ENCODE measurements at places on chromosomes 7 and 10.

GRCh38 chr7:77258593-77258992, 59.0 kb upstream of the FGL2 start:
- no peak for DNase-seq

DNA sequence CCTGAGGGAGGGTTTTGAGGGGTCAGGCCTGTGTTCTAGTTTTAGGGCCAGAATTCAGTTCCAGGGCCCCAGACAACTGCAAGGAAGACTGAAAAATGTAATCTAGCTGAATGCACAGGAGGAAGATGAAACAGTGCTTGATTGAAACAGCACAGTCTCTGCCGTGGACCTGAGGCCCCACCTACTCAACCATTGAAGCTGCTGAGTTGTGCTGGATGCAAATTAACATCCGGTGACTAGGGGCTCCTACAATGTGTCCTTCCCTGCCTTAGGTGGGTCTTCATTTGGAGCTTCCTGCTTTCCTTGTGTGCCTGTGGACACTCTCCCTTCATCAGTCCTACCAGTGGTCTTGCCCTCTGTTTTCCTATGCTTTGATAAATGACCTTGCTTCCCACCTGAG, 5.7 kb downstream of the GLRX3 start:
- no peak for DNase-seq

- DNase-seq, result no peak
These were observed 273.1 kb downstream of the XPNPEP1 start for GRCh38 chr10:109650228-109650627.

DNA sequence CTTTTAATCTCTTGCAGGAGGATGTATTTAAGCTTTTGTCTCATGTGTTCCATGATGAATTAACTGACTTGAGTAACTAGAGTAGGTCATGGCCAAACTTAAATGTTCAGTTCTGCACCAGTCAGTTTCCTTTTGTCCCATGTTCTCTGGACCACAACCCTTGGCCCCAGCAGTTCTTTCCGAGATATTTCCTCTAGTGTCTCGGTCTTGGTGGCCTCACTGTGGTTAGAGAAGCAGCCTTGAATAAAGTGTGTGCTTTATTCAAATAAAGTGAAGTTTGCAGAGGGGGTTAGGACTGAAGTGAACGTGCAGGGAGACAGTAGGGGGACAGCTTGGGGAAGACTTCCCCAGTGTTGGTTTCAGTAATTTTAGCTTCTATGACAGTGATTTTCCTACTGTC, 9.3 kb downstream of the ZNF212 start:
- DNase-seq, result no peak

DNA sequence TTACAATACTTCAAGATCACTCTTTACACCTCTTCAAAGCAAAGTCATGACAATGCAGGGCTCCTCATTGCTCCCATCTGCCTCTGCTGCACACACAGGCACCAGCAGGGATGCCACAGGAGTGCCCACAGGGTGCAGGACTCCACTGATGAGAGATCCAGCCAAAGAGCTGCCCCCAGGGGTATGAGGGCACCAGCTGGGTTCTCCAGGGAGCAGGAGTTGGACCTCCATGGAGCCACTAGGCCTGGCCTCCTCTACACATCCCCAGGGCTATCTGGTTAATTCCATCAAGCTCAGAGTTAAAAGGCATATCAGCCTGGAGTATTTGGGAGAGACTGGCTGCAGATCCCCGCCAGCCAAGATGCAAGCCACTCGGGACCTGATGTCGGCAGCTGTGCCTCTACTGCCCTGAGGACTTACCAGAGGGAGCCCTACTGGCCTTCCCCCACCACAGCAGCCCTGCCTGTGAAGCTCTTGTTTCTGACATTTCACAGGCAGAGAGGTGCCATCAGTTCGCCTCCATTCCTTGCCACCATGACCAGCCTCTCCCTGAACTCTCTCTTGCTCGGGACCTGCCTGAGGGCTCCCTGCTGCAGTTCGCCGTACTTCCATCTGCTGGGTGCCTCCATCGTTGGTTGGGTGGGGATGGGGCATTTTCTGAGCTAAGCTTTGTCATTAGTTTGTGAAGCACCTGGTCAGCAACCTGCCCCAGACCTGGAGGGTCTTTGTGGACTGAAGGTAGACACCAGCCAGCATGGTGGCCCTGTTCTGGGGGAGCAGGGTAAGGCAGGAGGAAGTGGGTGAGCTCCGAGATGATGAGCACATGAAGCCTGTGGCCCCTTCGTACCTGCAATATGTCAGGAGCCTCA, 12.5 kb upstream of the TRIM8 start:
- DNase-seq, result no peak

- no peak for DNase-seq
These were observed 3.1 kb downstream of the GPER1 start for GRCh38 chr7:1090686-1091643.

- DNase-seq, result peak; percentile 38
These were observed 630 bp downstream of the RSBN1L start for GRCh38 chr7:77696643-77697534.

GRCh38 chr10:57973451-57973850, 294.2 kb downstream of the IPMK start:
- DNase-seq, result no peak

DNA sequence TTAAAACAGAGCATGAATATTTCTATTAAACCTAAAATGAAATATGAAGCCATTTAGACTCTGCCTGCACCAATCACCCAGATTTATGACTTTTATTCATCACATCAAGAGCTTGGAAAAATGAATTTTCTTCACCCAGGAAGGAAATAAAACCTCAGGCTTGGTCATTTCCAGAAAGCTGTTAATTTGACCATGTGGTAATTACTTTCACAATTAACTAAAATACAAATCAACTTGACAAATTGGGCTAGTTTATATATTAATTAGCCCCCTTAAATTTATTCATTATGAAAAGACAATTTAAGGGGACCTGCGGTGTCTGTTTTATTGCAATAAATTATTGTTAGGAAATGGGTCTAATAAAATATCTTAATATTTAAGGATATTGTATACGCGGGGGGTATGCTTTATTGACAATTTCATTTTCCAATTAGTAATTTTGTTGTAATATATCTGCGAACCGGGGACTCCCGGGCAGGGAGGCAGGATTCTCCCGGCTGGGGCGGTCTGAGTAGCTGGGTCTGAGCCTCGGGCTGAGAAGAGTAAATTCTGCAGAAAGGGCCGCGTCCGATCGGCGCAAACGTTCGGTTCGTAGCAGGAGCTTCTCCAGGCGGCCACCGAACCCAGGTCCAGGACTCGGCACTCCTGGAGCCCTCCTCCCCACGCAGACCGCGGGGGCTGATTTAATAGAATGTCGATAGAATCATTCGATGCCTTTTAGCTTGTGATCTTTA, 9.4 kb upstream of the MNX1 start:
- DNase-seq, result no peak

GRCh38 chr10:58017719-58018367, 249.9 kb downstream of the IPMK start:
- no peak for DNase-seq

DNA sequence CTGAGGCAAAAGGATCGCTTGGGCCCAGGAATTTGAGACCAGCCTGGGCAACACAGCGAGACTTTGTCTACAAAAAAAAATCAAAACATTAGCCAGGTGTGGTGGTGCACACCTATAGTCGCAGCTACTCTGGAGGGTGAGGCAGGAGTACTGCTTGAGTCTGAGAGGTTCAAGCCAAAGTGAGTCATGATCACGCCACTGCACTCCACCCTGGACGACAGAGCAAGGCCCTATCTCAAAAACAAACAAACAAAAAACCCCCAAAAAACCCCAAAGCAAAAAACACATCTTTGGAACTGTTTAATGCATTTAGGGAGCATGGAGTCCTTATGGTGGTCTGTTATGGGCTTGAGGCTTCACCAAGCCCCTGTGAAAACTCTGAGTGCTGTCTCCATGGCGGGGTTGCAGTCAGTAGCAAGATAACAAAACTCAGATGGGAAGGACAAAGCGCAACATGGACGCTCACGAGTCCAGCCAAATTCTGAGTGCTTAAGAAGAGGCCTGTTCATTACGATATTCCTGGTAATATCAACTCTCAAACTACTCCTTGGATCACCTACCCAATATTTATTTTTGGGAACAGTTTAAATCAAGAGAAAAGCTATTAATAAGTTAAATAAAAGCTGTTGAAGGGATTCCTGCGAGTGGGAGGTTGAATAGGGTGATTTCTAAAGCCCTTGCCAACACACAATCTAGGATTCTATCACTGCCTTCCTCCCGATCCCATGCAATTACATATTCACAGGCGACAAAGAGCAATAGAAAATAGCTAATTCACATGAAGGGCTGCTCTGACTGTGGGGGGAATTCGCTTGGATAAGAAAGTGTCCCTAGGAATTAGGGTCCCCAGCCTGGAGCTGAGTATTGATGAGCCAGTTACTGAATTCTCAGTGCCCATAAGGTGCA, 123.3 kb downstream of the HIPK2 start:
- no peak for DNase-seq

GRCh38 chr10:75648351-75648750, 216.9 kb downstream of the LRMDA start:
- DNase-seq, result no peak

- DNase-seq, result no peak
These were observed 184.9 kb upstream of the MKI67 start for GRCh38 chr10:128310971-128311658.

- no peak for DNase-seq
These were observed 39.8 kb downstream of the CAMK2B start for GRCh38 chr7:44285561-44285960.

DNA sequence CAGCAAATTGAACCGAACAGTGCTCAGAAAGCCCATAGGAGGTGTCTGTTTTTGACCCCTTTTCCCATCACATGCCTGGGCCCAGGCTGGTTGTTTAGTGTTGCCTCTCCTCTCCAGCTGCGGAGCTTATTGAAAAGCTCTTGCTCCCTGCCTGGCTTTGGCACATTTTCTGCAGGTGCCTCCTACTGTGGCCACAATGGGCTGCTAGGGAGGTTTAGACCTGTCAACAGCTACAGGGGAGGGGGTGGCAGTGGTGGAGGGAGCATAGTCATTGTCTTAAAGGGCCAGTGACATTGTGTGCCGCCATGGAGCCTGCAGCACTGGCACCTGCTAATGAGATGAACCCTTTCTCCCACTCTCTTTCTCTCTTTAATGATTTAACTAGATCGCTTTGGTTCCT, 13.2 kb upstream of the ENO4 start:
- no peak for DNase-seq

DNA sequence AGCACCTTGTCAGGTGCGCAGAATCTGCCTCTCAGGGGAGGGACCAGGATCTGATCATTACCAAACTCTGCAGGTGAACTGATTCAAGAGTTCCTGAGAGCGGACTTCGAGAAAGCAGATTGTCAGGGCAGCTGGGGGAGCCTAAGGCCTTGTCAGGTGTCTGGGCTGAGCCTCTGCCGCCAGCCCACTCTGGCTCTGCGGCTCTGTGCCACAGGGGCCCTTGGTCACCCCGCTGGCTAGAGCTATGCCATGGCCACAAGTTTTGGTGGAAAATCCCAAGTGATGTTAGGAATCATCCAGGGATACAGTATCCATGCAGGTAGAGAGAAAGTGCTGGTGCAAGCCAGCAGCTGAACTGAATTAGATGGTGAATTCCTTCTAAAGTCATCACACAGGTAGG, 4.2 kb downstream of the ADAMTS14 start:
- DNase-seq, result no peak

GRCh38 chr7:132560825-132561529, 15.3 kb downstream of the PLXNA4 start:
- DNase-seq, result no peak

GRCh38 chr10:44975431-44976331, 2.9 kb downstream of the DEPP1 start:
- no peak for DNase-seq

- DNase-seq, result no peak
These were observed 23.2 kb upstream of the BTRC start for GRCh38 chr10:101330631-101331225.

DNA sequence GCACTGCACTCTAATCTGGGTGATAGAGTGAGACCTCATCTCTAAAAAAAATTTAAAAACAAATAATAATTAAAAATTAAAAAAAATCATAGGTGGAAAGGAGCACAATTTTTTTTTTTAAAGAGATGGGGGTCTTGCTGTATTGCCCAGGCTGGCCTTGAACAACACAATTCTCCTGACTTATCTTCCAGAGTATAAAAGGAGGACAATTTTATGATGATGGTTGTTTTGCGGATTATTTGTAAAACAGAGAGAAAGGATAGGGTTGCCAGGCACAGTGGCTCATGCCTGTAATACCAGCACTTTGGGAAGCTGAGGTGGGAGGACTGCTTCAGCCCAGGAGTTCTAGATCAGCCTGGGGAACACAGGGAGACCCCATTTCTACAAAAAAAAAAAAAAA, 5.0 kb downstream of the ACTR1A start:
- DNase-seq, result no peak

DNA sequence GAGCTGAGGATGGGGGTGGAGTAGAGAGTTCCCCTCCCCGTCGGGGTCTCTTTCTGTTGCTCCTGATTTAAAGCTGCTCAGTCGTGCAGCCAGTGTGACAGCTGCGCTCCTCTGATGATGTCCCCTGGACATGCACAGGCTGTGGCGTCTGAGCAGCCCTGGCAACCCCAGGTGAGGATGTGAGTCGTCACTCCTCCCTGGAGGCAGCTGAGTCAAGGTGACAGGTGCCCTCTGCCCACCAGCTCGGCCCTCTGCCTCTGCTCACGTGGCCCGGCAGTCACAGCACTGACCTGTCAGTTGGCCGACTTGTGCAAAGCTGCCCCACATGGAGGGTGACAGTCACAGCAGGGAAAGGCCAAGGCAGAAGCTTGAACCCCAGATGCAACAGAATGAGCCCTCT, 33.9 kb downstream of the ANXA8 start:
- no peak for DNase-seq

DNA sequence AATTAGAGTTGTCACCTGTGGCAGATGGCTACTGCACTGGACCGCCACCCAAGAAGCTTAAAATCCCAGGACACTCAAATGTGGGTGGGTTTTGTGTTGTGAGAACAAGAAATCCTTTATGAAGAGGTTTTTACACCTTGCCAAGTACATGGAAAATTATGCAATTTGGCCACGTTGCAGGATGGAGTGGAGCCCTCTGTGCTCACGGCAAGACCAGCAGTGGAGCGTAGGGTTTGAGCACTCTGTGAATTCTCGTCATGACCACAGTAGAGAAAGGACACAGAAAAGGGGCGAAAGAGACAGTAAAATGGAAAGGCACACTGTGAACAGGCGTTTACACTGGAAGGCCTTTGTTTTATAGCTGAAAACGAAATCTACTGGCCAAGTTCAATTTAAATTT, 222.6 kb downstream of the ADARB2 start:
- no peak for DNase-seq

Measured in CD4-positive, alpha-beta T cell treated with Interleukin-2 at 100 ng/mL for 4 hours (primary cell).